ENCODE measurements at places on chromosomes 2 and 18. TPM values are rescaled to one million over a fixed set of nuclear protein-coding genes. Genes with fewer than 3 reads are reported as not detected.

The ANKRD30B gene
- not detected for total RNA-seq

GRCh38 chr2:101307503-101307902 lies 998 bp downstream of the RNF149 start:
- DNase-seq: no peak

DNA sequence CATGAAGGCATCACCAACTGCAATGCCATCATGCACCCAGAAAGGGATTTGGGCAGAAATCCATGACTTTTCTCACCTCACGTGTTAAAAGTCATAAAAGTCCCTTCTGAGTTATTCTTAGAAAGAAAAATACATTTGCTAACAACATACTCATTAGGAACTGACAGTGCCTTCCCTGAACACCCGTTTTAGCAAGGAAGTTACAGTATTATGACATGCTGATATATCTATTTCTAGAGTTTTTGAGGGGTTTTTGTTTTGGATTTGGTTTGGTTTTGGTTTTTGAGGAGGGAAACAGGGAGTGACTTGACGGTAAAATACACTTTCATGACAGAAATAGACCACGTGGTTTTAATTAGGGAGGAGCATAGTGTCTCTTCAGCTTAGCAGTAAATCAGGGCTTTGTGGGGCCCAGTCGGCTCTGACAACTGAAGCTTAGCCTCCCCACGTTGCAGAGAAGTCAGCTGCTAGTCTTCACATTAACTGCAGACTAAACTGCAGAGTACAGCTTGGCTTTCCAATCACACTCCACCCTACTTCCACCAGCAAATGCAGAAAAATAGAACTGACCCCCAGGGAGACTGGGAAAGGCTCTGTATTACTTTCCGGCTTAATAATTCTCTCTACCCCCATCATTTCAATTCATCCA lies 141.4 kb downstream of the FAM124B start:
- DNase-seq: no peak

The LYPD6B gene
- total RNA-seq: not detected

GRCh38 chr18:56884511-56884910 lies 233.4 kb downstream of the WDR7 start:
- no peak for DNase-seq

Measured in pulmonary artery endothelial cell (primary cell).